ENCODE measurements at places on chromosomes 11 and 22.

DNA sequence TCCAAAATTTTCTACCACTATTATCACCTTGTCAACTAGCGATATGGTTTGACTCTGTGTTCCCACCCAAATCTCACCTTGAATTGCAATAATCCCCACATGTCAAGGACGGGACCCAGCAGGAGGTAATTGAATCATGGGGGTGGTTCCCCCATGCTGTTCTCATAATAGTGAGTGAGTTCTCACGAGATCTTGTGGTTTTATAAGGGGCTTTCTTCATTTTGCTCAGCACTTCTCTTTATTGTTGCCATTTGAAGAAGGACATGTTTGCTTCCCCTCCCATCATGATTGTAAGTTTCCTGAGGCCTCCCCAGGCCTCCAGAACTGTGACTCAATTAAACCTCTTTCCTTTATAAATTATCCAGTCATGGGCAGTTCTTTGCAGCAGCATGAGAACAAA, 73.5 kb upstream of the ZC3H12C start:
- no peak for DNase-seq

GRCh38 chr11:83292709-83293456, 6.7 kb upstream of the CCDC90B start:
- peak; percentile 88 for DNase-seq

- DNase-seq, result no peak
Observed at GRCh38 chr11:119800619-119801018, 71.6 kb upstream of the NECTIN1 start.

DNA sequence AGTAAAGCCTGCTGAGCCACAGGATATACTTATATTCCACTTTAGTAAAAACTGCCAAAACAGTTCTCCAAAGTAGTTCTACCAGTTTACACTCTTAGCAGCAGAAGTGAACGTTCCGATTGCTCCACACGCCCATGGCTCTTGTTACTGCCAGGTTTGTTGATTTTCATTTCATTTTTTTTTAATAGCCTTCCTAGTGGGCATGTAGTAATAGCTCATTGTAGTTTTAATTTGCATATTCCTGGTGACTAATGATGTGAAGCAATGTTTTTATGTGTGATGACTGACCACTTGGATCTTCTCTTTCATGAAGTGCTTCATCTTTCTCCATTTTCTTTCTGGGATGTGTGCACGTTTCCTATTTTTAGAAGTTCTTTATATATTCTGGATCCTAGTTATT, 4.8 kb upstream of the C11orf97 start:
- DNase-seq, result peak; percentile 15

GRCh38 chr11:96333191-96333719, 9.7 kb downstream of the MAML2 start:
- DNase-seq, result no peak

DNA sequence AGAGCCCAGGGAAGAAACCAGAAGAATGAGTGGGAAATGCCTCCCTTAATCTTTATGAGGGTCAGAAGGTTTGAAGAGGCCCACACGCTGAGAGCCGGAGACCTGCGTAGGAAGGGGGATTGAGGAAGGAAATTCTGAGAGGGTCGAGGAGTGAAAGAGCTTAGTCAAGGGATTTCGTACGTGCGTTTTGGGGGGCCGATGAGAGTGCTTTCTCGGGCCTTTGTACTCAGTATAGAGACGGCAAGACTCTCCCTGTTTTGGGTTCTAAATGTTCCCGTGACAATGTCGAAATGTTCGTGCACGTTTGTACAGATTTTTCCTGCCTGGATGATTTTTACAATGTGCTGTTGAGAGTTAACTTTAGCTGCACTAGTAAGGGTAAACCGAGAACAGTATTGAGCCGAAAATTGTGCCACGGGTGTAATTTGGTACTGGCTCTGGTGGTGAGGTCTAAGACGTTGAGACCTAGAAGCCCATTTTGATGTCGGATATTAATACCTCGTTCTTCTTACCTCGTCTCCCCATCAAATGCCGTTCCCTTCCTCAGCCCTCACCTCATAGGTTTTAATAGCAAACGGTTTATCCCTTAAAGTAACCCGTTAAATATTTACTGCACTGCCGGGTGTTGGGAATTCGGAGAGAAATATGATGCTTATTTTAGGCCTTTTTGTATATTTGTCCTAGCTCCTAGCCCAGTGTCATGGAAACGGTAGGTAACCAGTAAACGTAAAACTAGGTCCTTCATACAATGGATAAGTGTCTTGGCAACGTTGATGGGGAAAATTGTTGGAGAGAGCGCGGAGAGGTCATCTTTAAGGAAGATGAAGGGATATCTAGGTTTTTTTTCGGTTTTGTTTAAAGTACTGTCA, 734 bp downstream of the C11orf58 start:
- peak; percentile 57 for DNase-seq

DNA sequence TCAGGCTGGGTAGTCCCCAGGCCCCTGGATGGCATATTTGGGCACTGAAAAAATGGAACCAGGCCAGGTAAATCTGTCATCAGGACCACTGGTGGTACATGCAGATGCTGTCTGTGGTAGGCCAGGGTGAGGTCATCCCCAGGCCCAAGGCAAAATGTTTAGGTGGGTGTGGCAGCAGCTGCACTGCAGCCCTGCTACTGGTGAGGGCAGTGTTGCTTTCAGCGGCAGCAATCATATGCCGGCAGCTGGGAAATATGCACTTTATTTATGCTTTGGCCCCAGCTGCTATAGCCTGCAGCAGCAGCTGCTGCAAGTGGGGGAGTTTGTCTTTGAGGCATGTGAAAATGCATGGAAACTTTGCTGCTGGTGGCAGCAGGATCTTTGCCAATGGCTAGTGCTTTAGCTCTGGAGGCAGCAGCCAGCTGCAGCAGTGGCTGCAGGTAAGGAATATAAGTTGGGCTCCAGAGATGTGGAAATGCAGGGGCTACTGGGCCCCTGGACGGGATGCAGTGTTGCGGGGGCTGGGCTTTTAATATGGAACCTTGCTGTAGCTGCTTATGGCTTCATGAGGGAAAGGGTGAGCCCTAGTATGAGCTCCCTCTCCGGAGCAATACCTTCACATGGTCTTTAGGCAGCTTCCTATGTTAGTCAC, 365.7 kb upstream of the CADM1 start:
- DNase-seq, result peak; percentile 26

DNA sequence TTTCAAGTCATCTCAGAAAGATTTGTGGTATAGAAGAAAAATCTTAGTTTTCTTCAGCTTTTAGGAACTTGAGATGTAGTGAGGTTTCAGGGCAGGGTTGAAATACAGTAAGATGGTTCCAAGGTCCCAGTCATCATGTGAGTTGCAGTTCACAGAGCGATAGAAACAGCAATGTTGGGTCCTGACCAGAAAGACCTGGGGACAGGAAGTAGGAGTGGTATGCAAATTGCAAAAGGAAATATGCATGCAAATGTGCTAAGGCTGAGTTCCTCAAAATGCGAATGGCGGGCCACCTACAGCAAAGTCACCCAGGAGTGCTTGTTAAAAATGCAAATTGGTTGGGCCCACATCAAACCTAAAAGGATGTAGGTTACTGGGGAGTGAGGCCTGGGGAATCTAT, 1032.7 kb upstream of the TENM4 start:
- peak; percentile 75 for DNase-seq

DNA sequence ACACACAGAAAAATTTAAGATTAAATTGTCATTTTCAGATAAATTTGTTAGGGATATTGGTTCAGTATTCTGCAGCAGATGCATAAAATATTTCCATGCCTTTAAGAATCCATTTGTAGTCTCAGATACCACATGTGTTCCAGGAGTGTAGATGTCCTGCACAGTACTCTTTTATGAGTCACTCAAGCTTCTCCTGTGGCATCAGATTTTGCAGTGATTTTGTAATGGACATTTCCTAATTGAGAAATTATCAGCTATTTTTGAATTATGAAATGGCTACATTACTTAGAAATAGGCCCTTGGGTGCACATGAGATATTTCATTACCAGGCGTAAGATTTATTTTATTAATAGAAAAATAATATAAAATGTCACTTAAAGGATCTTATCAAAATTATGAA, 18.9 kb downstream of the MMP3 start:
- DNase-seq, result no peak

- DNase-seq, result no peak
Observed at GRCh38 chr11:8760896-8761295, 78.3 kb downstream of the RPL27A start.

GRCh38 chr11:130551388-130551787, 102.9 kb downstream of the ADAMTS15 start:
- DNase-seq, result no peak

- DNase-seq, result peak; percentile 60
Observed at GRCh38 chr11:79393362-79394043, 47.3 kb downstream of the TENM4 start.

DNA sequence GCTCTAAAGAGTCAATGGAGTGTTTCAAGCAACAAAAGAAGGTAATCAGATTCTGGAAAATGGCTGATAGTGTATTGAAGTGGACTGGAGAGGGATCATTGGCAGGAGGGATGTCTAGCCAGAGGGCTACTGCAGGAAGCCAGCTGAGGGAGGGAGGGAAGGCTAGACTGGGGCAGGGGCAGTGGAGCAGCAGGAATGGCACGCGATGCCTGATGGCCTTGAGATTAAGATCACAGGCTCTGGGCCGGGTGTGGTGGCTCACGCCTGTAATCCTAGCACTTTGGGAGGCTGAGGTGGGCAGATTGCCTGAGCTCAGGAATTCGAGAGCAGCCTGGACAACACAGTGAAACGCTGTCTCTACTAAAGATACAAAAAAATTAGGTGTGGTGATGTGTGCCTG, 47.5 kb upstream of the PRDM11 start:
- DNase-seq, result no peak

DNA sequence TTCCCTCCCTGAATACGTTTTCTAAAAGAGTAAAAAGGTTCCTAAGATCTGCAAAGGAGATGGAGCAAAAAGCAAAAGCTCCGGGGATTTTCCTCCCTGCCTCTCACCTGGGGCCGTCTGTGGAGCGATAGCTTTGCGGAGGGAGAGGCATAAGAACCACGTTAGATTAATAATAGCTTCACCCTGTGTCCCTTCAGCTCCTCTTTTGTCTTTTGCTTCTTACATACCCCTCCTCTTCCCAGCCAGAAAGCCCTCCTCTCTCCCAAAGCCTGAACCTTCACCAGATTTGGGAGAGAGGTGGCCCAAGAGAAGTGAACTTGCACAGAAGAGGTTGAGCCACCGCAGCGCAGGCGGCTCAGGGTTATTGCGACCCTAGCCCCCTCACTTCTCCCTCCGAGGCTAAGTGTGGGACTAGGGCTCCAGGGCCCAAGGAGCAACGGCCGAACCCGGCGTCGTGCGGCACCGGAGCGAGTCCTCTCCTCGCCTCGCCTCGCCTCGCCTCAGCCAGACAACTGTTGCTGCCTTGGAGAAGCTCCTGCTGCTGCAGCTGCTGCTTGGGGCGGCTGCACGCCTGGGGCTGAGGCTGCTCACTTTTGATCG, 97.6 kb upstream of the HSD17B12 start:
- DNase-seq, result no peak

- DNase-seq, result no peak
Observed at GRCh38 chr11:107716884-107717532, 5.2 kb upstream of the SLN start.

DNA sequence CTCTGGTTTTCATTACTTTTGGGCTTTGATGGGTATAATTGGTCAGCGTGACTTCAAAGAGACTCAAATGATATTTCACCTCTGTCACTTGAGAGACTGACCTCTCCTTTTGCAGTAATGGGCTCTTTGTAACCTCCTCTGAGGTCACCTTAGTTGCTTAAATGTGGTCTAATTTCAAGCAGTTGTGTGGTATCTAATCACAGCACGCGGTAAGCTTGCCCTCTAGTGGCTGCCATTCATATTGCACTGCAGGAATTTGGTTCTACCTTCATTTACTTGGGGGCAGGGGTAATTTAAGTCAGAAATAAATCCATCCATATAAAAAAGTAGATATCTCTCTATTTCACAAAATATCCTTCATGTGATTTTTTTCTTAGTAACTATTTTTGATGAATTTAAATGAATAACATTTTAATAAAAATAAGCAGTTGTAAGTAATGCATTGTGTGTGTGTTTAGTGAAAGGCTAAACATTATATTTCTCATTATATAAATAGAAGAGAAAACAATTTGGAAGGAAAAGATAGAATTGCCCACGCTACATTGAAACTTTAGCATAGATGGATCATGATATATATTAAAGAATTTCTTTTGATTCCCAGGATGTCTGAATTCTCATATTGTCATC, 55.0 kb upstream of the ANO3 start:
- peak; percentile 63 for DNase-seq

- DNase-seq, result no peak
Observed at GRCh38 chr11:79192836-79193235, 248.0 kb downstream of the TENM4 start.

GRCh38 chr22:46830841-46831240, 68.4 kb downstream of the TBC1D22A start:
- DNase-seq, result no peak

GRCh38 chr22:46457502-46458488, 79.6 kb downstream of the CELSR1 start:
- no peak for DNase-seq

GRCh38 chr11:76734456-76735420, 48.4 kb upstream of the TSKU start:
- no peak for DNase-seq

GRCh38 chr11:12375720-12376119, 1.7 kb upstream of the PARVA start:
- no peak for DNase-seq
